ENCODE measurements at places on chromosomes 5 and 9. TPM values are rescaled to one million over a fixed set of nuclear protein-coding genes. Genes with fewer than 3 reads are reported as not detected.

GRCh38 chr9:90805006-90805996 lies 3.7 kb downstream of the SYK start:
- no peak for DNase-seq

DNA sequence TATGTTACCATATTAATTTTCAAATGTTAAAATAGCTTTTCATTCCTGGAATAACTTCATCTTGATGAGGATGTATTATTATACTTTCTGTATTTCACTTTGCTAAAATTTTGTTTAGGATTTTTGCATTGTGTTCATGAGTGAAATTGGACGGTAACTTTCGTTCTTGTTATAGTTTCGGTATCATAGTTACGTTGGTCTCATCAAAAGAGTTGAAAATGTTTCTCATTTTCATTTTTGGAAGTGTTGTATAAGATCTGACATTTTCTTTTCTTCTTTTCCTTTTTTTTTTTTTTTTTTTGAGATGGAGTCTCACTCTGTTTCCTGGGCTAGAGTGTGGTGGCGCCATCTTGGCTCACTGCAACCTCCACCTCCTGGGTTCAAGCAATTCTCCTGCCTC lies 20.0 kb downstream of the PRRT1B start:
- no peak for DNase-seq

Gene POLK
- 38.3 TPM for total RNA-seq

Gene CCDC192
- not detected for total RNA-seq

- no peak for DNase-seq
Measured at GRCh38 chr9:89891591-89892304, 286.9 kb downstream of the GADD45G start.

- no peak for DNase-seq
Measured at GRCh38 chr9:88587182-88587581, 52.2 kb downstream of the NXNL2 start.

Gene ZNF608
- total RNA-seq, result 21.6 TPM

DNA sequence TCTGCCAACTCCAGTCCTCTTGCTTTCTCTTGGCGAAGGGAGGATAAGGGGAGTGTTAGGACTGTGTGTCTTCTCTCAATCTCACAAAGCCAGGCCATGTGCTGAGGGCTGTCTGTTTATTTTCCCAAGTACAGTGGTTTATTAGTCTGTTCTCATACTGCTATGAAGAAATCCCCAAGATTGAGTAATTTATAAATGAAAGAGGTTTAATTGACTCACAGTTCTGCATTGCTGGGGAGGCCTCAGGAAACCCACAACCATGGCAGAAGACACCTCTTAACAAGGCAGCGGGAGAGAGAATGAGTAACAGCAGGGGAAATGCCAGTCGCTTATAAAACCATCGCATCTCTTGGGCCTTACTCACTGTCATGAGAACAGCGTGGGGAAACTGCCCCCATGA lies 36.2 kb upstream of the CKS2 start:
- no peak for DNase-seq

DNA sequence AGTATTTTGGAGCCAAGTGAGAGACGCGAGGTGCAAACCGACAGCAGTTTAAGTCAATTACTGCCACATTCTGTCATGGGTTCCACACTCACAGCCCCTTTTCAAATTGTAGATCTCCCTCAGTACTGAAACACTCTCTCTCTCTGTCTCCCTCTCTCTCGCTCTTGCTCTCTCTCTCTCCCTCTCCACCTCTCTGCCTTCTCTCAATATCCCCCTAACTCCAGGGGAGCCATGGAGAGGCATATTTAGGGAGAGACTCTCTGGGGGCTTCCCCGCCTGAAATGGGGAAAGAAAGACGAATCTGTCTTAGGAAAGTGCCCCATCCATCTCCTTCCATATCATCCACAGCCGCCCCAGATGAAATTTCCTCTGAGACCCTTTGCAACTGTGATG lies 1.6 kb downstream of the BRINP1 start:
- no peak for DNase-seq

Gene FAM221B
- not detected for total RNA-seq

- DNase-seq, result no peak
Measured at GRCh38 chr5:73299665-73300336, 126.8 kb downstream of the TMEM174 start.

GRCh38 chr5:175032741-175033151 lies 308.4 kb downstream of the MSX2 start:
- DNase-seq, result no peak

All from pulmonary artery endothelial cell (primary cell).